Stimulated activated CD4-positive, alpha-beta T cell treated with anti-CD3 and anti-CD28 coated beads, Interleukin-15, amount 100 ng/mL, for 24 hours (primary cell): ENCODE measurements at places on chromosomes 11 and 22.

- no peak for DNase-seq
These were observed 43.6 kb downstream of the IGF2 start for GRCh38 chr11:2095542-2095941.

DNA sequence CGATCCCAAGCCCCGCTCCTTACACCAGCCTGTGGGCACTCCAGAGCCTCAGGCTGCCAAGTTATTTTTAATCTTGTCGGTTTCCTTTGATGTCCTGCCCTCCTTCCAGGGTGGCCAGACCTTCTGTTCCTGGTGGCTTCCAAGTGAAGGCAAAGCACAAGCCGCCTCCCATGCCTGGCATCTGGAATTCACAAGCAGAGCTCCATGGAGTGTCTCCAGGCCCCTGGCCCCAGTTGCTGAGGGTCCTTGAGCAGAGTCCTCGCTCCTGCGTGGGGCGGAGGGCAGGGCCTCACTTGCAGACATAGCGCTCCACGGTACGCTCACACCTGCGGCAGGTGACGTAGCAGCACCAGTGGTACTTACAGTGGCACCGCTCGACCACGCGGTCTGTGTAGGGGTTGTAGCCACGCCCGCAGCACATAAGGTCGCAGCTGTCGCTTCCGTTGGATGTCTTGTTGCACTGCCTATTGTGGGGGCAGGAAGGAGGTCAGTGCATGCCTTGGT lies 19.5 kb downstream of the WNT11 start:
- no peak for DNase-seq

DNA sequence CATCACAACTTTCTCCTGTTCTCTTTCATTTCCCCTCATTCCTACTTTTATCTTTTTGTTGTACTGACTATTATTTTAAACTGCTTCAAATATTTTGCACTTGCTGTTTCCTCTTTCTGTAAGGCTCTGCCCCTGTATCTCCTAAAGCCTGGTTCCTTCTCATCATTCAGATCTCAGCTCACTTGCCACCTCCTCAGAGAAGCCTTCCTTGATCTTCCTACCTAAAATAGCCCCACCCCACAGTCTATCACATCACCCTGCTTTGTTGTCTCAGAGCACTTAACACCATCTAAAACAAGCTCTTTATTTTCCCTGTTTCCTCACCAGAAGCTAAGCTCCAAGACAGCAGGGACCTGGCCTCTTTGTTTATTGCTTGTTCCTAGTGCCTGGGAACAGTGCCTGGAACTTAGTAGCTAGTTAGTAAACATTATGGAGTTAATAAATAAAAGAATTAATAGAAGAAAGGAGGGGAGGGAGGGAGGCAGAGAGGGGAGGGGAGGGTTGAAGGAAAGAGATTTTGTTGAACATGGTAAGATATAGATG lies 2.5 kb upstream of the STK33 start:
- no peak for DNase-seq

DNA sequence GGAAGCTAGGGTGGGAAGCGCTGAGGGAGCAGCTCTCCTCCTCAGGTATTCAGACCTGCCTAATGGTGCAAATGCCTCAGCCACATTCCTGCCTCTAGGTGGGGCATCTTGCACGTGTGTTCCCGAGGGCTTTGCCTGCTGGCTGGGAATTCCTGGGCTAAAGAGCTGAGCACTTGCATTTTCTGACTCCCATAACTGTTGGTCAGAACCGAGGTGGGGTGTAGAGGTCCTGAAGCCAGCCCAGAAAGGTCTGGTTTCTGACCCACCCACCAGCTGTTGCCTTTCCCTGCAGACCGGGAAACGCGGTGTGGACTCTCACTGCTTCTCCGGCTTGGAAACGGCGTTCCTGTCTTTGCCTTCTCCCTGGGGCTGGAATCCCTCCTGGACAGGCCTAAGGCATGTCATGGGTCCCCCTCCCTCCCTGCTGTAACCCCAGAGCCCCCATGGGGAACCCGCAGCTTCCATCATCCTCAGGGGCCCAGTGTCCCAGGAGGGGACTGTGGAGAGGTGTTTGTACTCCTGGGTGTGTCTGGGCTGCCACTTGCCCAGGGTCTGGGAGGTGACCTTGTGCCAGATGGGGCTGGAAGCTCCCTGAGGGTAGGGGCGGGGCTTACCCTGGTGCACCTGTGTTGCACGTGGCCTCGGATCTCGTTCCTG lies 24.0 kb upstream of the SMIM38 start:
- DNase-seq, result no peak

DNA sequence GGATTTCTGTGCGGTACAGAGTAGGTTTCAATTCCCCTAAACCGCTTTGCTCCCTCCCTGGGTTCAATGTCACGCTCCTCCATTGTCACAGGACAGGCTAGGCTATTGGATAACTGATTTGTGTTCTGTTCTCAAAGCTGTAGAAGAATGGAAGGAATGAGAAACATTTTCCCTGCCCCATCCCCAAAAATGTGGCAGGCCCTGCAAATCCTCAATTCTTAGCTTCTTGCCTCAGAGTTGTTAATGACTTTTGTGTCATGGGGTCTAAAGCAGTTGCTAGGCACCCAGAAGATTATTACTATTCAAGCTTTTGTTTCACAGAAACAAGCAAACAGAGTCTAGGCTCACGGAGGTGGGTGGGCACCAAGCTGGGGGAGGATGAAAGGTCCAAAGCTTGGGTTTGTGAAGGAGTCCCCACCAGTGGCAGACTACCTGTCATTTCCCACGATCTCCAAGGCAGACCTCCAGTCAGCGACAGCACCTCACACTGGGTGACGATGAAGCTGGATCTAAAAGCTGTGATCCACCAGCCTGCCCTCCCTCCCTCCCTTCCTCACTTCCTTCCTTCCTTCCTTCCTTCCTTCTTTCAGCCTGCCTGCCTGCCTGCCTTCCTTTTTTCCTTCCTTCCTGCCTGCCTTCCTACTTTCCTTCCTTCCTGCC lies 1080.2 kb downstream of the OPCML start:
- DNase-seq, result no peak

- DNase-seq, result no peak
These were observed 184.1 kb upstream of the ARHGAP20 start for GRCh38 chr11:110896358-110896757.

DNA sequence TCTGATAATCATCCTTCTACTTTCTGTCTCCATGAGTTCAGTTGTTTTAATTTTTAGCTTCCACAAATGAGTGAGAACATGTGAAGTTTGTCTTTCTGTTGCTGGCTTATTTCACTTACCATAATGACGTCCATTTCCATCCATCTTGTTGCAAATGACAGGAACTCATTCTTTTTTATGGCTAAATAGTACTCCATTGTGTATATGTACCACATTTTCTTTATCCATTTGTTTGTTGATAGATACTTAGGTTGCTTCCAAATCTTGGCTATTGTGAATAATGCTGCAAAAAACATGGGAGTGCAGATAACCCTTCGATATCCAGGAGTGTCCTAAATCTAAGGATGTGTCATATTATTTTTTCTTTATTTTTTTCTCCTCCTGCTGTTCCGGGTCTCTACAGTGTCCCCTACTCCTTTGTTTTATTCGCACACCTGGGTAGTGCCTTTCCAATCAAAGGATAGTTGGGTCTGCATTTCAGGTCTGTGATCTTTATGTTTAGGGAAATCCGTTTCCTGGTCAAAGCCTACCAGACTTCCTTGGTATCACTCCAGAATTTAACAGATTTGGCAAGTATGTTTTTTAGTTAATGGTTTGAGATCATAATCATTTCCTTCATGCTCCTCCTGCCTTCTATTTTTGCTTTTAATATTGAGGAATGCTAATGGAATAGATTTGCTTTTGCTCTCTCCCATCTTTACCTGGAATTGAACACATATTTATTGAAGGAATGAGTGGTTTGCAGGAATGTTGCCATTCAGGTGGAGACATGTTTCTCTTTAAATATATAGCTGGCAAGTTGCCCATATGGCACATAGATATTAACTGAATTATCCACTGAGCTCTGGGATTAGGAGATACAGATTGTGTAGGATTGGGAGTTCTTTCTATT lies 53.7 kb downstream of the ARHGEF12 start:
- DNase-seq, result no peak

GRCh38 chr11:68128682-68129327 lies 7.6 kb upstream of the CHKA start:
- no peak for DNase-seq

GRCh38 chr11:93988912-93989311 lies 32.2 kb upstream of the HEPHL1 start:
- no peak for DNase-seq

- DNase-seq, result no peak
These were observed 33.1 kb upstream of the SPON1 start for GRCh38 chr11:13929395-13929891.

GRCh38 chr22:22085702-22086500 lies 103.3 kb upstream of the TOP3B start:
- no peak for DNase-seq
